Effector memory CD4-positive, alpha-beta T cell (primary cell): ENCODE measurements at places on chromosomes 12 and 14.

- no peaks in the 10 kb centered on the region for H3K27me3 ChIP-seq
- DNase-seq = no peak
- no peaks in the 10 kb centered on the region for H3K4me1 ChIP-seq
- no peak overlapping the region for H3K4me3 ChIP-seq
- H3K36me3 ChIP-seq = no peaks in the 10 kb centered on the region
These were observed 451.2 kb downstream of the RPS29 start for GRCh38 chr14:49134940-49135339.

DNA sequence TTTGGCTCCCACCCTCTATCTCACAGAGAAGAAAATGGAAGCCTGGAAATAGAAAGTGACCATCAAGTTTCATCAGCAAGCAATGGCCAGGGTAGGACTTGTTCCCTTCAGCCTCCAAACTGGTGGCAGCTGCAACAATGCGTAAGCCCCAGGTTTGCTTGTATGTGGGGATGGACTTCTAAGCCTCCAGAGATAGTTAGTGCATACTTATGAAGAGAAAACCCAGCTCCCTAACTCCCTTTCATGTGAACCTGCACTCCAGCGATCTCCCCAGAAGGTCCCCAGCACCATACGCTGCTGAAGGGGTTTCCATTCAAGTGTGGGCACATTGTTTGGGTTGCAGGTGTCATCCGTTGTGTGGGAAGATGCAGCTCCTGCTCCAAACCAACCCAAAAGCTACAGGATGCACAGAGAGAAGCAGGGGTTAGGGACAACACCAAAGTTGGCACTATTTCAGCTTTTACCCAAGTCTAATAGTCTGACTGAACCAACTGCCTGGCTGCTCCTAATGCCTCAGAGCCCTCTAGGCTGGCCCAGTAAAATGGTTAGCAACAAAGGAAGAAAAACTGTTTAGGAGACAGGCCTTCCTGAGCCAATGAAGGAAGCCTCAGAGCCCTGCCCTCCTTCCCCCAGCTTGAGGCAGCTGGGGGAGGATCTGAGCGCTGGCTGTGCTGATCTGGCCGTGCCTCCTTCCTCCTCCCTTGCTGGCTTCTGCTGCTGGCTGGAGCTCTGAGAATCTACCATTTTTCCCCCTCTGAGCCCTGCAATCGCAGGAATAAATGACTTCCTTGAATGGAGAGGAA, 12.3 kb downstream of the ZFP36L1 start:
- H3K27ac ChIP-seq = peak overlapping the region; percentile 82
- DNase-seq = peak; percentile 22
- H3K36me3 ChIP-seq = no peaks in the 10 kb centered on the region
- peaks cover 54% of the 10 kb centered on the region for H3K4me1 ChIP-seq
- H3K27me3 ChIP-seq = no peaks in the 10 kb centered on the region
- H3K4me3 ChIP-seq = peak overlapping the region; percentile 20

GRCh38 chr14:25121337-25122129, 71.6 kb upstream of the STXBP6 start:
- no peak for DNase-seq
- H3K36me3 ChIP-seq = no peaks in the 10 kb centered on the region
- H3K4me3 ChIP-seq = no peak overlapping the region
- no peaks in the 10 kb centered on the region for H3K4me1 ChIP-seq
- H3K27me3 ChIP-seq = no peaks in the 10 kb centered on the region
- no peak overlapping the region for H3K27ac ChIP-seq

DNA sequence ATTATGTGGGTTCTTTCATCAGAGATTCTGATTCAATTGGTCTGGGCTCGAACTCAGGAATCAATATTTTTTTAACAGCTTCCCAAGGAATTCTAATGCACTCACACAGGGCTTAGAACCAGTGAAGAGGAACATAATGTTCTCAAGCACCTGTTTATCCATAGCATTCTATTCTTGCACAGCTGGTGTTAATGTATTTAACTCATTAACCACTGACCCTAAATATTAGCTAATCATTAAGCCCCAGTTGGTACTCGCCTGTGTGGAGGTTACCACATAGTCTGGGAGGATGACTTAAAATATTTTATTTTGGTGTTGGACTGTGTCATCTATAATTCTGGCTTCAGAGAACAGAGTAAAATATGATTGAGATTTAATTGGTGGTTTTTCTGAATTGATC, 45.3 kb downstream of the LRP6 start:
- no peaks in the 10 kb centered on the region for H3K27me3 ChIP-seq
- no peak overlapping the region for H3K4me3 ChIP-seq
- no peak for DNase-seq
- no peaks in the 10 kb centered on the region for H3K36me3 ChIP-seq
- no peak overlapping the region for H3K27ac ChIP-seq

- no peaks in the 10 kb centered on the region for H3K4me1 ChIP-seq
- no peak overlapping the region for H3K27ac ChIP-seq
- no peak overlapping the region for H3K4me3 ChIP-seq
- no peaks in the 10 kb centered on the region for H3K27me3 ChIP-seq
- DNase-seq = no peak
These were observed 84.1 kb downstream of the TTC7B start for GRCh38 chr14:90732139-90732538.

- no peak for DNase-seq
- no peaks in the 10 kb centered on the region for H3K27me3 ChIP-seq
These were observed 87.7 kb downstream of the GLT1D1 start for GRCh38 chr12:128940974-128941373.

DNA sequence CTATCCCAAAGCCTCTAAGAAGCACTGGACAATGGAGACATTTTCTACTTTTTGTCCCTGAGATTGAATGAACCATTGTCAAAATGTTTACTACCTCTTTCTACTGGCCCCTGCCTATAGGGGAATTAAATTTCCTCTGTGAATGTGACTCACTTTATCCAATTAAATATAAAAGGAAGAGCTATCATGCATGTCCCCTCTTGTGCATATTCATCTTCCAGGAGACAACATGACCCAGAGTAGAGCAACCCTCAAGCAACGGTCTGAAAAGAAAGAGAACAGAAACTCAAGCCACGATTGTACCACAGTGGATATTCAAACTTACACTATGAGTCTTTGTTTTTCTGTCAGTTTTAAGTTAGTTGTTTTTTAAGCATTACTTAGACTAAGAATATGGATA, 938.4 kb upstream of the ATXN7L3B start:
- no peak overlapping the region for H3K4me3 ChIP-seq
- DNase-seq = no peak
- H3K27me3 ChIP-seq = no peaks in the 10 kb centered on the region
- no peaks in the 10 kb centered on the region for H3K36me3 ChIP-seq

DNA sequence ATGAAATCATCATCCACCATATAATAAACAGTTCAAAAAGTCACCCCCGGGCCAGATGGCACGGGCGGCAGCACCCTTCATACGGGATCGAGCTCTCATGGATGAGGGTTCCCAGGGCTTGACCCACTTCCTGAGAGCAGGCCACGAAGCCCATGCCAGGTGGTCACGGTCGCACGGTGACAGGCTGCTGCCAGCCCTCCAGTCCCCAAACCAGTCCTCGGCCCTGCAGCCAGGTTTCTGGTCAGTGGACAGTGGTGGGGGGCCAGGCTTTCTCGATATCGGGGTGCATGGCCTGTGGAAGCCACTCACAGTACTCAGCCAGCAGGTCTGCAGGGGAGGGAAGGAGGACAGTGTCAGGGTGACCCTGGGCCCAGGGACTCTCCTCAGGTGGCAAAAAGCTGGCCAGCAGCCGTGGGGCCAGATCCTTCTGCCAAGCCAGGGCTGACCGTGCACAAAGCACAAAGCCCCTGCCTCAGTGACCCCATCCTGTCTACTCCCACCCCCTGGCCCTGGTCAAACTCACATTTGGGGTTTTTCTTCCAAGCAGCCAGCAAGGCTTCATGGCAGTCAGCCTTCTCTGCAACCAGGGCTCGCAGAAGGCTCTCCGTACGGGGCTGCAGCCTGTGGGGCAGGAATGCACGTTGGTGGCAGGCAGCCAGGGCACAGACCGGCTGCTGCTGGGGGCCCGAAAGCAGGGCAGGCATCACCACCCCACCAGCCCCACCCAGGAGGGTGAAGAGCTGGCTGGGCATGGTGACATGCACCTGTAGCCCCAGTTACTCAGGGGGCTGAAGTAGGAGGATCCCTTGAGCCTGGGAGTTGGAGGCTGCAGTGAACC, 33.3 kb upstream of the UBC start:
- H3K27ac ChIP-seq = no peak overlapping the region
- DNase-seq = no peak

GRCh38 chr12:69642531-69642930, 31.8 kb upstream of the LRRC10 start:
- no peaks in the 10 kb centered on the region for H3K4me1 ChIP-seq
- H3K27ac ChIP-seq = no peak overlapping the region
- H3K27me3 ChIP-seq = no peaks in the 10 kb centered on the region
- H3K4me3 ChIP-seq = no peak overlapping the region
- no peak for DNase-seq

DNA sequence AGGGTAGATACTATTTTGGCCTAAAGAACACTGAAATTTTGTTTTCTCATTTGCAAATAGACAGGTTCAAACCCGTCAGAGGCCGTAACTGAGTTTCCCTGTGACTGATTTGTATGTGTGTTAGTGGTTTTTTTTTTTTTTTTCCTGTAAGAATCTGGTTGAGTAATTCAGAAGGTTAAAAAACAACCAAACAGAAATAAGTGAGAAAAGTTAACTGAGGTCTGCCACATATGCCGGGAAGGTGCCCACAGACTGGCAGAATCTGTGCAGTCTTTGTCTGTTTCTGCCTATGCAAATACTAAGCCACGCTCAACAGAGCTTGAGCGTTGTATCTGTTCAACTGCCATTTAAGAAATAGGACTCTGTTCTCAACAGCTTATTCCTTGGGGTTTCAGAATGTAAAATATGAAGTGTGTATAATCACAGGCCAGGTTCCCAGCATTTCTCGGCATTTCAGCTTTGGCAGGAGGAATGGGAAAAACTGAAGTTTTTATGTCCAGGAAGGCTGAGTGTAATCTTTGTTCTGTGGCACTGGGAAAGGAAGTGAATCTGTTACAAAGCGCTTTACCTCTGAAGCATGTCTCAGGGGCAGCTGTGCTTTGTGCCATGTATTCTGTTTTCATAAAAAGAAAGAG, 181.9 kb downstream of the PRKCH start:
- H3K27ac ChIP-seq = peak overlapping the region; percentile 52
- H3K27me3 ChIP-seq = no peaks in the 10 kb centered on the region

GRCh38 chr14:99862136-99862535, 68.9 kb downstream of the EML1 start:
- no peaks in the 10 kb centered on the region for H3K27me3 ChIP-seq
- H3K4me3 ChIP-seq = no peak overlapping the region
- no peak overlapping the region for H3K27ac ChIP-seq
- no peaks in the 10 kb centered on the region for H3K4me1 ChIP-seq
- H3K36me3 ChIP-seq = no peaks in the 10 kb centered on the region
- DNase-seq = no peak

DNA sequence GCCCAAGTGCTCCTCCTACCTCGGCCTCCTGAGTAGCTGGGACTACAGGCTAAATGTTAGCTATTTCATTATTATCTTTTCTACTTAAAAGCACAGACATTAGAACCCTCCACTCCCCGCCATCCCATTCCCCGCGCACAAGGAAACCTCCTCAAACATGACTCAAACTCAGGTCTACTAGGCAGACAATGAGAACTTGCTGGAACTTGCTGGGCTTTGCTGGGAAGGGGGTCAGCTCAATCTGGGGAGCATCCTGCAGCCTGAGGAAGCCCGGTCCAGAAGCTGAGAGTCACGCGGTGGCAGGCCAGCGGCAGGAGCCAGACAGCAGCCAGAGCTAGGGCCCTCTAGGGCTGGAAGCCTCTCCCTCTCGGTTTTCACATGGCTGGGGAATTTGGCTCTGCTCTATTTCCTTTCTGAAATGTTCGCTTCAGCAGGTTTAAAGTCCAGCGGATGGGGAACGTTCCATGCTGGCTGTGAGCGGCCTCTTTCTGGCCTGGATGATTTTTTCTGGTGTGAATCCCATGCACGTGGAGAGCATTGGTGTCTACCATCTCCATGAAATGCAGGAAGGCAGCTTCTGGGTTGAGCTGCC, 68.5 kb downstream of the SLC6A12 start:
- no peaks in the 10 kb centered on the region for H3K36me3 ChIP-seq
- no peak overlapping the region for H3K27ac ChIP-seq
- no peaks in the 10 kb centered on the region for H3K27me3 ChIP-seq
- DNase-seq = no peak
- H3K4me1 ChIP-seq = no peaks in the 10 kb centered on the region
- H3K4me3 ChIP-seq = no peak overlapping the region

DNA sequence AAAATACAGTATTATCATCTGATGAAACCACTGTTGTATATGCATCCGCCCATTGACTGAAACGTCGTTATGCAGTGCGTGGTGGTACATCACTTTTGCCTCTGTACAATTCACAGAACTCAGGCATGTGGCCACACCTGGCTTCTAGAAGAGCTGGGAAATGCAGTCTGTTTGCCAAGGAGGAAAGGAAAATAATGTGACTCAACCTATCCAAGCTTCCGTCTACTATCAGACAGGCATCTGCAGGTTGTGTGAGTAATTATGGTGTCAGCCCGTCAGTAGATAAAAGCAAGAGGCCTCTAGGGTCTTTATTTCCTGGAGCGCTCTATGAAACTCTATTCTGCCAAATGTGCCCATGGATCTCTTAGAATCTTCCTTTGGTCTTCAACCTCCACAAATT, 111.6 kb downstream of the BBS10 start:
- H3K4me3 ChIP-seq = no peak overlapping the region
- no peaks in the 10 kb centered on the region for H3K4me1 ChIP-seq
- no peak for DNase-seq
- no peak overlapping the region for H3K27ac ChIP-seq
- no peaks in the 10 kb centered on the region for H3K27me3 ChIP-seq

- H3K4me1 ChIP-seq = no peaks in the 10 kb centered on the region
- no peak for DNase-seq
- no peaks in the 10 kb centered on the region for H3K36me3 ChIP-seq
- no peaks in the 10 kb centered on the region for H3K27me3 ChIP-seq
- H3K4me3 ChIP-seq = no peak overlapping the region
These were observed 54.4 kb upstream of the BTG1 start for GRCh38 chr12:92199819-92200576.

DNA sequence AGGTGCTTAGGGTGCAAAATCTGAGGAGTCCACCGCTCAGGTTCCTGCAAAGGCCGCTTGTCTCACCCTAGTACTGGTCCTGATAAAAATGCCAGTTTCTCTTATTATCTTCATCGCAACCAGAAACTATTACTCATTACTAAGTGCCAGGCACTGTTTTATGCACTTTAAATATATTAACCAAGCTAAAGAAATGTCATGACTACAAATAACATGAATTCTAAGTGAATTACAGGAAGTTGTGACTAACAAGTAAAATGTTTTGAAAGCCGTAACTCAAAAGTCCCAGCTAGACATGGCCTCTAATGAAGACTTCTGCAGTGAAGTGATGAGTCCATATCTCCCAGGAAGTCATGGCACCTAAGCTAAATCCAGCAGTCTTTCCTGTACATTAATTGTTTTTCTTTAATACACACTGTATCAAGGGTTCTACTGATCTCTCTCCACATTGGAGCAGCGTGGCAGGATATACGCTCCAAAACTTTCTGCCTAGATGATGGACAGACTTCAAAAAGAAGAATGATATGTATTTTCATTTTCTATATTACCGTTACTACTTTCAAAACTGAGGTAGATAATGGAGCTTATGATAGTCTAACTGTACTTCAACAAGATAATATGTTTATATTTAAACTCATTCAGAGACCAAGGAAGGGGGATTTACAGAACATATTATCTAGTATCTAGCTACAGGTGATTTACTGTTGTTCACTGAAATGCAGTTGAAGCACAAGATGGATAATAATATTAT, 117.3 kb upstream of the ARID2 start:
- no peak overlapping the region for H3K4me3 ChIP-seq
- no peak for DNase-seq
- no peak overlapping the region for H3K27ac ChIP-seq
- no peaks in the 10 kb centered on the region for H3K27me3 ChIP-seq

GRCh38 chr14:101563654-101564443, 2.6 kb downstream of the DIO3 start:
- DNase-seq = no peak
- H3K36me3 ChIP-seq = no peaks in the 10 kb centered on the region
